ENCODE measurements at places on chromosomes 2 and 18. TPM values are rescaled to one million over a fixed set of nuclear protein-coding genes. Genes with fewer than 3 reads are reported as not detected.

Gene PLEKHA3
- 28.2 TPM for polyA plus RNA-seq

Gene DSC3
- polyA plus RNA-seq: 0.02 TPM

Gene CD302
- 12.3 TPM for polyA plus RNA-seq

Gene UGT1A7
- polyA plus RNA-seq: 0.04 TPM

Gene RAB17
- polyA plus RNA-seq: 0.21 TPM

Measured in AG04450 (cell line).